ENCODE measurements at places on chromosomes 7 and 10.

DNA sequence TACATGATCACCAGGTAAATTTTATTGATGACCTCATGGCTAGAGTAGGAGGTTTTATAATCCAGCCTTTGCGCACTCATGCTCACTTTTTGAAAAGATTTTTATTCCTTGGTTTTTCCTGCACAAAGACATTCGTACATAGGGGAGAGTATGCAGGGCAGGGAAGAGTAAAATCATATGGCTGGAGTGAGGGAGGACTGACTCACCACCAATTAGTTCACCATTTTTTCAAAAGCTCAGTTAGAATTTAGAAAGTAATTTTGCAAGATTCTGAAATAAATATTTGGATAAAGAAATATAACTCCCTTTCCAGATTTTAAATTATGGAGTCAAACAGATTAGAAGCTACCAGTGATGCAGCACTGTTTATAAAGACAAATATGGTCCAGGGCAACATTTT is 111.9 kb downstream of the SEMA3D start:
- no peak for DNase-seq

- no peak for DNase-seq
Measured at GRCh38 chr10:72072639-72073038, 15.7 kb downstream of the SPOCK2 start.

DNA sequence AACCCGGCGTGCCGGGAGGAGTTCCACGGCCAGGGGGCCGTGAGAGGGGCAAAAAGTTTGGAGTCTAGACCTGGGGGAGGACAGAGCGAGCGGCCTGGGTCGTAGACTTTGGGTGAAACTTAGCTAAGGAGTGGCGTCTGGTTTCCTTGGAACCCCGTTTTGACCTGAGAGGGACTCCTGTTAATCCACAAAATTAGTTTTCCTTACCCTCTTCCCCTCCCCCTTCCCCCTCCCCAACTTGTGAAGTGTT is 574 bp downstream of the MARCHF5 start:
- no peak for DNase-seq

- DNase-seq = no peak
Measured at GRCh38 chr7:30147223-30147622, 12.4 kb downstream of the MTURN start.

DNA sequence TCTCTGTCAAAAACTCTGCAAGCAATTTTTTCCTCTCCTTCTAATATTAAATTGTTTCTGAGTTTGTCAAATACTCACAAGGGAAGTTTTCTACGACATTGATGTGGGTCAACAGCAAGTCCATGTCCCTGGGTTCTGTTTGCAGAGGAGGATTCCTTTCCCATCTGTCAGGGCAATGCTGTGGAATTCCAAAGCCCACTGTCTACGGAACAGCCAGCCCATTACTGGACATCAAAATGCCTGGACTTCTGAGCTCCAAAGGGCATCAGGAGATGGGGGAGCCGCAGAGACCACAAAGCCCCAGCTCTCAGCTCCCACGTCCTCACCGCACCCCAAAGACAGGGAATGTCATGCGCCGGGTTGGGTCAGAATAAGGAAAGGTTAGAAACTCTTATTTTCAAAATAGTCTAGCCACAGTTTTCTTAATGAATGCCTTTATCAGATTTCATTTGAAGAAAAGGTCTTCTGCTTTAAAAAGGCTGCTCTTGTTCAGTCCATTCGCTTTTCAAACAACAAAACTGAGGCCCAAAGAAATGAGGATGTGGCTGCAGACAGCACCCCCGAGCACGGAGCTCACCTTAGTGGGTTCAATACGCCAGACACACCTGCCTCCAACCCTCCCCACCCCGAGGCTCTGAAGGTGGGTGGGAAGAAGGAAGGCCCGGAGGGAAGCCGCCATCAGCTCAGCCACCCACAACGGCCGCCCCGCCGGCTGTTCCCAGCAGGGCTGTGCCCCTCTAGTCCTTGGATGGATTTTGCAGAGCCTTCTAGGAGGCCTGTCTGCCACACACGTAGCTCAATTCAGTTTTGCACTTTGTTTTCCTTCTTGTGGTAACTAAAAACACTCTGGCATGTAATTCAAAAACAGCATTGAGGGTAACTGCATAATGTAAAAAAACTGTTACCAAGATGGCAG is 44.7 kb downstream of the PTPRN2 start:
- DNase-seq = no peak

DNA sequence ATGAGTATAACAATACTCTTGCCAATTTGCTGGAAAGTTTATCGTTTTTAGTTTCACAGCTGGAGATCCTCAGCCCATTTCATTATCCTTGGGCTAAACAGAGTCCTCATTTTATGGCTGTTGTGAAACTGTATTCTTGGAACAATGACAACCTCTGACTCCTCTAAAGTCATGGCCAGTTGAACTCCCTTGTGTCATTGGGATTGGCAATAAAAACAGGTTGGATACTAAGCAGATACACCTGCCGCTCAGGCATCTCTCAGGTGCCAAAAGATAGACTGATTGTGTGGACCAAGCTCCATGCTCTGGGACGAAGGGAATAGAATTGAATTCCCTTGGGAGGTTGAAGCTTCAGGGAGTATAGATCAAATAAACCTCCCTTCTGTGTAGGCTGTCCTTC is 182.2 kb downstream of the WDR11 start:
- DNase-seq = no peak

DNA sequence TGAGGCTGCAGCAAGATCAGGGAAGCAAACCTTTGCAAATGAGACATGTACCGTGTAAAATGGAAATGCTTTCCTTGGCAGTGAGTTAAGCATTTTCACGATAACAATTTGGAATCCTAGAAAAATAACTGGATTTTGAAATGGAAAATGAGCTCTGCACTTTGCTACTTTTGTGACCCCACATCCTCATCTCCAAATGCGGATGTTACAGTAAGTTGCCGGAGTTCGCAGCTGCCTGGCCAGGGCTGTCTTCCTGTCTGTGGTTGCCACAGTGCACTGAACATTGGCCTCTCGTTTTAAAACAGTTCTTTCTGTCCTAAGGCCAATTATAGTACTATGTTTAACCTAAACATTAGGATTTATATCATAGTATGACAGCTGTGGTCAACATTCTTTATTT is 136.2 kb upstream of the FZD8 start:
- no peak for DNase-seq

DNA sequence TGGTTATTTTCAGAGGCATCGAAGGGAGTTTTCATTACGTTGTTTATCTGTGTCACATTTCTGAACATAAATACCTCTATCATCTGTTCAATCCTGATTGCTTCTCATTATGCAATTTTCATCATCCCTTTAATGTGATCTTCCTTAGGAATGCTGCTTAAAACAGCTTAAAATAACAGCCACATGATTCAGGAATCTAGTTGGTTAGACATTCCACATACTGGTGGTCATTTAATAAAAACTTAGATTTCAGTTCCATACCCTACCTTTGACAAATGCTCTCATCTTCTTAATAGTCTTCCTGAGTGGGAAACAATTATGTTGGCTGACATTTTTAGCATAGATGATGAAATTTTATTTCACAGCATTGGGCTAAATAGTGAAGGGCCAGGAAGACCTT is 191.3 kb upstream of the CDCA7L start:
- DNase-seq = no peak

DNA sequence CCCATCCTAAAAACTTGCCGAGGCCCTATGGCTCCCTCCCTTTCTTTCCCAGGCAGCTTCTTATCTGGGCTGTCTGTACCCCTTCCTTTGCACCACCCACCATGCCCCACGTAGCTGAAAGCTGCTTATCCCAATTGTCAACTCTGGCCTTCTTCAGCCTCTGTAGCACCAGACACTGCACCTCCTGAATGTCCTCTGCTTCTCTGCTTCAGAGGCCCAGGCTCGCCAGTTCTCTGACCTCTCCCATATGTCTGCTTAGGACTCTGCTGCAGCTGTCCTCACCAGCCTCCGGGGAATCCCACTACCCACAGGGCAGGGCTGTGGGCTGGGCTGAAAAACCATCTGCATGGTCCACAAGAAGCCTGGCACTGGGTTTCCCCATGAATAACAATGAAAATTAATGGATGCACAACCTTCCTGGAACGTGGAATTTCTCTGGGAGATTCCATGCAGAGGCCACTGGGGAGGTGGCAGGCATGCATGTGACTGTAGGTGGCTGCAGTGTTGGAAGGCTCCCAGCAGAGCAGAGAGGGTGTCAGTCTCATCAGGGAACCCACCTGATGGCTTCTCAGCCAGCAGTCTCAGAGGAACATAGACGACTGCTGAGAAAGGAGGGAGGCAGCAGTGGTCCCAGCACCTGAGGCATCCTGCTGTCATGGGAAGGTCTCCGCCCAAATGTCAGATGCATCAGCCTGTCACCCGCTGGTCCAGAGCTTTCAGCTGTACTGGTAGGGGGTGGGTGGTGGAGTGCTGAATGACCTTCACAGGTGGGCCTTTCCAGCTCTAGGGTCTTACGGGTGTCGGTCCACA is 16.8 kb upstream of the SH2D4B start:
- DNase-seq = no peak

- DNase-seq = no peak
Measured at GRCh38 chr10:131337741-131338140, 26.2 kb upstream of the TCERG1L start.

DNA sequence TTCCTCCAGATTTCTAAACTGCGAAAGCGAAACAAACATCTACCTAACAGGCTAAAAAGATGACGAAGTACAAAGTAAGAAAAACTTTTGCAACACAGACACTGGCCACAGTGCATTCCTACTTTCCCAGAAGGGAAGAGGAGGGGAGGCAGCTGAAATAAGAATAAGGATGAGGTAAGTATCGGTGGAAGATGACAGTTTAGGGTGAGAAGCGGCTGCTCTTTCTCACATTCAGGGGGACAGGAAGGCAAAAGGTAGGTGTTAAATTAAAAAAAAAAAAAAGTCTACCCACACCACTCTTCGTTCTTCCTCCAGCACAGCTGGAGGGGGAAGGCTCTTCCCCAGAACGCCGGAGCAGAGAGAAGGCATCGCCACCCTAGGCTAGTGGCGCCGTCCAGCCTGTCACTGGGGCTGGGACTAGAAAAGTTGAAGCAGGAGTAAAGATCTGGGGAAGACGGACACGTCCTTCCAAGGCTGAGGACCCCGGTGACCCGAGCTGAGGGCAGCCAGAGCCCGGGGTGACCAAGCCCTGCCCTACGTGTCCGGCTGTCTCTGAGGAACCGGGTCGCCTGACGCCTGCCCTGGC is 846 bp downstream of the DNAJC1 start:
- no peak for DNase-seq

- no peak for DNase-seq
Measured at GRCh38 chr7:113813471-113813870, 105.3 kb downstream of the PPP1R3A start.

- no peak for DNase-seq
Measured at GRCh38 chr7:74511345-74511744, 57.6 kb downstream of the GTF2IRD1 start.

DNA sequence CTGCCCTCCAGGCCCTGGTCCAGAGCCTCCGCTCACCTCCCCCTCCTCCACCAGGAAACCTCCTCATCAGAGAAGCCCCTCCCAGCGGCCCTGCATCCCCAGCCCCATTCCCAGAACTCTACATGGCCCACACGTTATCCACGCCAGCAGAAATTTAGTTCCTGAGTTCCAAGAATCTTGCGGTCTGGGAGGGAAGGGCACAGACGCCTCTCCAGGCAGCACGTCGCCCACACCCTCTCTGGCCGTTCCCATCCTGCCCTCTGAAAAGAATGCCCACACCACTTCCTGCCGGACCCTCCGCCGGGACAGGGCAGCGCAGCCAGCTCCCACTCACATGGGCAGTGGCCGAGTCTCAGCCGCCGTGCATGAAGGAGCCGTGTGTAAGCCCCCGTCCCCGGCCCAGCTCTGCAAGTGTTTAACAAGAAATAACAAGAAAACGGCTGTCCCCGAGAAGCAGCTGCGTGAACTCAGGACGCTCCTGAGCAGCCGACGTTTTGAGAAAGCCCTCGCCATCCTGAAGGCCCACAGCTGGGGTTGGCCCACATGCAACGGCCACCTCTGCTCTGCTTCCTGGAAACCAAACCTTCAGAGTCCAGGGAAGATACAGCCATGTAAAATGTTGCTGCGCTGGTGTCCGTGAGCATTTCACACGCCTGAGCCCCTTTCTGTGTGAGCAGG is 17.4 kb downstream of the ADGRA1 start:
- DNase-seq = no peak

- peak; percentile 50 for DNase-seq
Measured at GRCh38 chr7:16078076-16078952, 343.0 kb downstream of the CRPPA start.

GRCh38 chr7:136687693-136688322 is 180.6 kb upstream of the CHRM2 start:
- peak; percentile 32 for DNase-seq

- DNase-seq = no peak
Measured at GRCh38 chr7:14999331-14999730, 96.8 kb upstream of the DGKB start.

- no peak for DNase-seq
Measured at GRCh38 chr7:32519763-32520162, 24.5 kb downstream of the AVL9 start.

DNA sequence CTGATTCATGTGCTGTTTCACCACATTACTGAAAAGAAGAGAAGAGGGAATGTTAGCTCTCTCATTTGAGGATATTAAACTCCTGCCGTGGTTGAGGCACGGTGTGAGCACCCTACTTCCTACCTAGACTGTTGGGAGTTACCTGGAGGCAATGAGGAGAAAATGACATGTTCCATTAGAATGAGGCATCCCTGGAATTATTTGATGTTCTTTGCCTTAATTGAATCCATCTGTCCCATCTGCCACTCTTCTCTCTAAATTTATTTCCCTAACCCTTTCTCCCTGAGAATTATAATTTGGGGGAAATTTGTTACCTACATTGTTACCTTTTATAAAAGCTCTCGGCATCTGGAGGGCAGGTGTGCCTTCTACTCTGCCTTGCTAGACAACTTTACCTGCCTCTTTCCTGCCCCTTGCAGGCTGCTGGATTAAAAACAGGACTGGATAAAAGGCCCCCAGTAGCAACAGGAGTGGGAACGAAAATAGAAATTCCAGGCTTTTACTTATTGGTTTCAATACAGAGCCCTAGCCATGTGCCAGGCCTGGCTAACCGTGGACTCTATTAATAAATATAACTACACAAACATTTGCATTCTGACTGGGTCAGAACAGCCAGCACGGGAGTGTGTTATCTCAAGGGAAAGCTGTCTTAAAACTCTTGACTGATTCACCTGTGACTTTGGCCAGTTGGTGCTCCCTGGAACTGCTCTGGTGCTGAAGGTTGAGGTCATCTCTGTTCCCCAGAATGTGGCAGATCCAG is 4.4 kb upstream of the ATXN7L1 start:
- no peak for DNase-seq

DNA sequence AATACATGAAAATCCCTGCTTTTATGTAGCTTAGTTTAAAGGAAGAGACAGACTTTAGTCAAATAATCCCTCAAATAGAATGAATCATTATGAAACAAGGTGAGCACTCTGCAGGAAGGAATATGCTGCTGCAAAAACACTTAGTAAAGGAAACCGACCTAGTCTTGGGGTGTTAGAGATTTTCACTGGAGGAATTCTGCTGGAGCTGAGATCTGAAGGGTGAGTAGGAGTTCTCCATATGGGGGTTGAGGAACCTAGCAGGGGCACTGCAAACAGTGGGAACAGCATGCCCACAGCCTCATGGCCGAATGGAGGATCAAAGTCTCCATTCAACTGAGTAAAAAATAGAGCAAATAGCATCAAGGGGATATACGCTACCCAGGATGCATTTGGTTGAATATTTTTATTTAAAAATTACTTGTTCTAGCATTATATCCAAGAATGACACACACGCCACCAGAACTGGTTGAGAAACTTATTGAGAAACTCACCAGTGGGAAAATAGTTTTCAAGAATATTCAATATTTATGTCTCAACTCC is 3.5 kb downstream of the ITIH2 start:
- DNase-seq = no peak
